ENCODE measurements at places on chromosomes 2 and 18.

- DNase-seq: no peak
Observed at GRCh38 chr18:36183033-36183432, 4.3 kb upstream of the MOCOS start.

- no peak for DNase-seq
Observed at GRCh38 chr2:133641497-133641896, 73.2 kb upstream of the NCKAP5 start.

- no peak for DNase-seq
Observed at GRCh38 chr18:52348209-52348608, 8.2 kb downstream of the DCC start.

DNA sequence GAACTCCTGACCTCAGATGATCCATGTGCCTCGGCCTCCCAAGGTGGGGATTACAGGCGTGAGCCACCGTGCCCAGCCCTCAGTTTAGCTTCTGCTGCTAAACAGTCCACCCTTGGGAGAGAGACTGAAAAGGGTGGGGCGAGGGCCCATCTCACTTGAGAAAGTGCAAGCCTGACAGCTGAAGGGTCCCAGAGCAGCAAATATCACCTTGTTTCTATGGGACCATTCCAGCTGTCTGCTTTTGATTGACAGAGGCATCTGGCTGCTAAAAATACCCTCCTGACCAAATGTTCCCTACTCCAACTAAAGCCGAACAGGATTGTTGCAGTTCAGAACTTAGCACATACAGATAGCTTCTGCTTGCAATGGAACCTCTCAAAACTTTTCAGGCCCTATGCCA is 436 bp upstream of the SMYD1 start:
- DNase-seq: no peak

- DNase-seq: no peak
Observed at GRCh38 chr2:43238176-43238575, 11.8 kb upstream of the ZFP36L2 start.
